ENCODE measurements at places on chromosomes 4 and X. TPM values are rescaled to one million over a fixed set of nuclear protein-coding genes. Genes with fewer than 3 reads are reported as not detected.

PROM1 gene
- not detected for total RNA-seq

- H3K4me3 ChIP-seq = no peak overlapping the region
- no peak for DNase-seq
- peaks cover 19% of the 10 kb centered on the region for H3K36me3 ChIP-seq
- no peaks in the 10 kb centered on the region for H3K27me3 ChIP-seq
Measured at GRCh38 chr4:87375719-87376291, 15.2 kb downstream of the HSD17B11 start.

NFXL1 gene
- 10.5 TPM for total RNA-seq

DNA sequence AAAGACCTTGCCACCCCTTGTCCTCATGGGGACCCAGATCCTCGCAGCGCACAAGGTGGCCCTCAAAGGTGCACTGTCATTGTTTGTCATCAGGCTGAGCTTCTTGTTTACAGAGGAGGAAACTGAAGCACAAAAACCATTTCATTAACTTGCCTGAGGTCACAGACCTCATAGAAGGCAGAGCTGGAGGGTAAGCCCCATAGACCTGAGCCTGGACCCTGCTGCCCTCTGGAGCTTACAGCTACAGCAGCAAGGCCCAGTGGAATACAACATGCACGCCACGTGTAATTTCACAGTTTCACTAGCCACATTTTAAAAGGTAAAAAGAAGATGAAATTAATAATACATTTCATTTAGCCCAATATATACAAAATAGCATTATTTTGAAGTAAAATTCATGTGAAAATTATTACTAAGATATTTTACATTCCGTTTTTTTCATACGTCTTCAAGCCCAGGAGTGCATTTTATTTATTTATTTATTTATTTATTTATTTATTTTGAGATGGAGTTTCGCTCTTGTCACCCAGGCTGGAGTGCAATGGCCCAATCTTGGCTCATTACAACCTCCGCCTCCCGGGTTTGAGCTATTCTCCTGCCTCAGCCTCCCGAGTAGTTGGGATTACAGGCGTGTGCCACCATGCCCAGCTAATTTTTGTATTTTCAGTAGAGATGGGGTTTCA lies 8.8 kb downstream of the JAKMIP1 start:
- no peaks in the 10 kb centered on the region for H3K27me3 ChIP-seq
- peak overlapping the region; percentile 69 for H3K27ac ChIP-seq
- H3K36me3 ChIP-seq = peaks cover 63% of the 10 kb centered on the region
- H3K4me1 ChIP-seq = peaks cover 73% of the 10 kb centered on the region
- no peak overlapping the region for H3K4me3 ChIP-seq
- DNase-seq = peak; percentile 59

KLHL4 gene
- 0.23 TPM for total RNA-seq

DNA sequence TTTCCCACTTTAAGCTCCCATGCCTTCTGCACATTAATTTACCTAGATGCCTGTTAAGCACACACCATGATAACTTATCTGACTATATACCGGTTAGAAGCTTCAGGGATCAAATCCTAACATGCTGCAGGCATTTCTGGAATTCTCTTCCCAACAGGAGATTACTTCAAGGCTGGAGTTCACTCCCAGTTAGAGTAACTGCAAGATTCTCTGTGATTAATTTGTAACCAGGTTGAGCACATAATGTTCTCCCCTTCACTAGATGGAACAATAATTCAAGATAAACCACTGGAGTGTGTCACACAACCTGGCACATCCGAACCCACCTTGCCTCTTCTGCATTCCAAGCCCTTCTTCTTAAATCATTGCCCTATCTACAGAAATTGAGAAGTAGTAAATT lies 11.8 kb upstream of the UGT2A3 start:
- no peak overlapping the region for H3K4me3 ChIP-seq
- no peaks in the 10 kb centered on the region for H3K36me3 ChIP-seq
- no peaks in the 10 kb centered on the region for H3K4me1 ChIP-seq
- H3K27me3 ChIP-seq = no peaks in the 10 kb centered on the region
